Effector memory CD8-positive, alpha-beta T cell (primary cell): ENCODE measurements at places on chromosomes 11 and 22.

DNA sequence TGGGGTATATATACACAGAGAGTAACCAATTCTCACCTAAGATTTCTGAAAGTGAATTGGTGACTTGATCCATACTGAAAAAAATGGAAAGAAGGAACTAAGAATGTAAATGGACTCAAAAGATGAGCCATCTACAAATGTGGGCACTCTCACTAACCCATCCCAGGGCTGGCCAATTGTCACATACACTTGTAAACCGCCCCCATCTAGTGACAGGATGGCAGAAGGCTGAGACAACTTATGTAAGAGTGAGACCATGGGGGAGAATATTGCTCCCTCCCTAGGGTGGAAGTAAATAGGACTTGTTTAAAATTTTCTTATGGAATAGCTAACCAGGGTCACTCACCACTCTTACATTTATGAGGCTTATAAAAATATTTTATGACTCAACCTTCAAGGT, 377.1 kb upstream of the ISX start:
- no peaks in the 10 kb centered on the region for H3K27me3 ChIP-seq
- no peaks in the 10 kb centered on the region for H3K36me3 ChIP-seq
- no peak overlapping the region for H3K4me3 ChIP-seq

DNA sequence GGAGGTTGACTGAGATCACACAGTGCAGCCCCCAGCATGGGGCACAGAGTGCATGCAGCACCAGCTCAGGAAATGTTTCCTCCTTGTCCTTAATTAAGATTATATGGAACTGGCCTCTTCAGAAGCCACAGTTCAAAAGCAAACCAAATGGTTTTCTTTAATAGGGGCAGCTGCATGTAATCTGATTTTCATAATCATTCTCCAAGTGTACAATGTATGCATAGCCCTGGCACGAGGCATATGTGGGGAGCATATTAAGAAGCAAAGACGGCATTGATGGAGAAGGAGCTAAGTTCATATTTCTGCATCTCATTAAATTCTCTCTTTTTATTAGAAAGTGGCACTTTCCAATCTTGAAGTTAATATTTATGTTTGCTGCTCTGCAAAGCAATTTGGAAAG, 9.9 kb upstream of the PARVB start:
- H3K27ac ChIP-seq: no peak overlapping the region
- H3K4me1 ChIP-seq: no peaks in the 10 kb centered on the region
- no peak for DNase-seq
- no peaks in the 10 kb centered on the region for H3K36me3 ChIP-seq
- no peak overlapping the region for H3K4me3 ChIP-seq

GRCh38 chr11:76668362-76669155, 2.0 kb downstream of the LRRC32 start:
- peaks cover 8% of the 10 kb centered on the region for H3K36me3 ChIP-seq
- peaks cover 37% of the 10 kb centered on the region for H3K4me1 ChIP-seq
- H3K27me3 ChIP-seq: no peaks in the 10 kb centered on the region
- H3K4me3 ChIP-seq: peak overlapping the region; percentile 45
- no peak overlapping the region for H3K27ac ChIP-seq

GRCh38 chr11:86623736-86624135, 48.7 kb downstream of the ME3 start:
- H3K4me3 ChIP-seq: no peak overlapping the region
- no peaks in the 10 kb centered on the region for H3K27me3 ChIP-seq
- DNase-seq: no peak
- H3K4me1 ChIP-seq: no peaks in the 10 kb centered on the region

DNA sequence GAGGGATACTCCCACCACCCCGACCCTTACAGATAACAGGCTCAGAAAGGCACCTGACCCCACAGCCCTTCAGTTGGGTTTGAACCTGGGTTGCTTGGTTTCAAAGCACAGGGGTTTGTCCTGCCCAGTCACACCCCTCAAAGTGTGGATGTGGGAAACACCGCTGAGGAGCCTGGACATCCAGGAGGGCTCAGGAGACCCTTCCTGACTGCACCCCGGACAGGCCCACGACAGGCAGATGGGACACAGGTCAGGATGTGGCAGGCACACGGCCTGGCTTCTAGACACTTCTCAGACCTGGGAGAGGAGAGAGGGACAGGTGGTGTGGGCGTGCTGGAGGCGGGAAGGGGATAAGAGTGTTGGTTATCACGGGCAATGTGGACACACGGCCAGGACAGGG, 932.3 kb downstream of the BRD1 start:
- no peak overlapping the region for H3K27ac ChIP-seq
- no peak for DNase-seq
- H3K4me1 ChIP-seq: no peaks in the 10 kb centered on the region
- H3K4me3 ChIP-seq: no peak overlapping the region

GRCh38 chr11:5196731-5197130, 3.8 kb downstream of the OR51V1 start:
- H3K27ac ChIP-seq: no peak overlapping the region
- DNase-seq: no peak
- H3K36me3 ChIP-seq: no peaks in the 10 kb centered on the region
- peaks cover 7% of the 10 kb centered on the region for H3K27me3 ChIP-seq
- no peak overlapping the region for H3K4me3 ChIP-seq

DNA sequence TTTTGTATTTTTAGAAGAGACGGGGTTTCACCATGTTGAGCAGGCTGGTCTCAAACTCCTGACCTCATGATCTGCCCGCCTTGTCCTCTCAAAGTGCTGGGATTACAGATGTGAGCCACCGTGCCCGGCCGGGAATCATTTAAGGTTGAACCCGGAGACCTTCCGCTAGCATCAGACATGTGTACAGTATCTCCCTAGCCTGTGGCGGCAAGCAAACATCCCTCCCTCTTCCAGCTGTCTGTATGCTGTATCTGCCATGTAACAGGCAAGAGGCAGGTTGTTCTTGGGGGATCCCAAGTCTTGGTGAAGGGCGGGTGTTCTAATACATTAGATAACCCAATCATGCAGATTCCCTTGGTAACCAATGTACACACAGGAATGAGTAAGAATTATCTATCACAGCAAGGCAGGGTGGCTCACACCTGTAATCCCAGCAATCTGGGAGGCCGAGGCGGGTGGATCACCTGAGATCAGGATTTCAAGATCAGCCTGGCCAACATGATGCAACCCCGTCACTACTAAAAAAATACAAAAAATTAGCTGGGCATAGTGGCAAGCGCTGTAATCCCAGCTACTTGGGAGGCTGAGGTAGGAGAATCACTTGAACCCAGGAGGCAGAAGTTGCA, 58.1 kb upstream of the RBFOX2 start:
- no peak overlapping the region for H3K4me3 ChIP-seq
- H3K27ac ChIP-seq: no peak overlapping the region

DNA sequence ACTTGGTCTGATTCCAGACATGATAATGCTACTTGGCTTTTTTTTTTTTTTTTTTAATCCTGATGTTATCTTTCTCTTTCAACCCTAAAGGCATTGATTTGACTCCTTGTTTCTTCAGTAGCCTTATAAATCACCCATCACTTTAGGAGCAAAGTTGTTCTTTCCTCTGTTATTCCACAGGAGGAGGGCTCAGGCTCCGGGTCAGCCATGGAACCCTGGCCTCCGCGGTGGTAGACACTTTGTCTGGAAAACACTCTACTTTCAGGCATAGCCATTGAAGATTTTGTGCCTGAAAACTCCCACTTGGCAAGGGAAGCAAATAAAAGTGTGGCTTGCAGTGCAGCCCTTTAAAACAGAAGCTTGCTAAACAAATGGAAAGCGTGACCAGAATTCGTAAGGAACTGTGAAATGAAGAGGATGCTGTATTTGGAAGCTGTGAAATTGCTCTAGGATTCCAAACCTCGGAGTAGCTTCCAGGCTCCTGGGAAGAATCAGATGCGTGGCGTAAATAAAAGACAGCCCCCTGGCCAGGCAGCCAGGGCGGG, 44.9 kb downstream of the ARHGAP8 start:
- no peaks in the 10 kb centered on the region for H3K4me1 ChIP-seq
- H3K36me3 ChIP-seq: peaks cover 10% of the 10 kb centered on the region
- H3K27ac ChIP-seq: no peak overlapping the region
- no peak for DNase-seq
- H3K27me3 ChIP-seq: no peaks in the 10 kb centered on the region

DNA sequence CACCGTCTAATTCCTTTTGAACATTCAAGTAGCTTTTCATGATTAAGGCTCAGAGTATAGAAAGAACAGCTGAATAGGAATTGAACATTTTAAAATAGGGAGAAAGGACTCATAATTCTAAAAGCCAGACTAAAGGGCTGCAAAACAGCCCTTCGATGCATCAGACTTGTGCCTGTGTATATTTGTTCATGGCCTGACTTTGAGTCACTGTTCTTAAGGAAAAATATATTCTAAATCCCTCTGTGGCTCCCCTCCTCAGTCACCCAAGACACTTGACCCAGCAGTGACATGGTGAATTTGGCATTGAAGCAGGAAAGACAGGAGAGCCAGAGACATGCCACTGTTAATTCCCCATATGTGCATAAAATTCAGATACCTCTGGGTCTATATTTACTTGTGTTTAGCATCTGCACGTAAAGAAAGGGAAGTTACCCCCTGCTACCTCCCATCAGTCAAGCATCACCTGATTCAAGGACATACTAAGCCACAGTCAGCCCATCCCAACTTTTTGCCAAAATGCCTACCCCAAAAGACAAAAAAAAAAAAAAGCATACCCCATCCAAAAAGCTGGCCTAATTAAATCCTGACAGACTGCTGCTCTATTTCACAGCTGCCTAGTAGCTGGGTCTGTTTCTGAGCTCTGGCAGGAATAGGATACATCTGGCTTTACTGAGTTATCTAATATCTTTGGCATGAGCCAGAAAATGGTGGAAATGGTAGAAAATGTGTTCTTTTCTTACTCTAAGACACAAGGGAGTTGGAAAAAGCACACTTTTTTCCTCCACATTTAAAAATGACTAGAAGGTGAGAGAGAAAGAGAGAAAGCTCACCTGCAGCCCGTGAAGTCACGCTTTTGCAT, 93.5 kb downstream of the COMMD9 start:
- no peaks in the 10 kb centered on the region for H3K36me3 ChIP-seq
- no peak overlapping the region for H3K4me3 ChIP-seq
- H3K4me1 ChIP-seq: no peaks in the 10 kb centered on the region

DNA sequence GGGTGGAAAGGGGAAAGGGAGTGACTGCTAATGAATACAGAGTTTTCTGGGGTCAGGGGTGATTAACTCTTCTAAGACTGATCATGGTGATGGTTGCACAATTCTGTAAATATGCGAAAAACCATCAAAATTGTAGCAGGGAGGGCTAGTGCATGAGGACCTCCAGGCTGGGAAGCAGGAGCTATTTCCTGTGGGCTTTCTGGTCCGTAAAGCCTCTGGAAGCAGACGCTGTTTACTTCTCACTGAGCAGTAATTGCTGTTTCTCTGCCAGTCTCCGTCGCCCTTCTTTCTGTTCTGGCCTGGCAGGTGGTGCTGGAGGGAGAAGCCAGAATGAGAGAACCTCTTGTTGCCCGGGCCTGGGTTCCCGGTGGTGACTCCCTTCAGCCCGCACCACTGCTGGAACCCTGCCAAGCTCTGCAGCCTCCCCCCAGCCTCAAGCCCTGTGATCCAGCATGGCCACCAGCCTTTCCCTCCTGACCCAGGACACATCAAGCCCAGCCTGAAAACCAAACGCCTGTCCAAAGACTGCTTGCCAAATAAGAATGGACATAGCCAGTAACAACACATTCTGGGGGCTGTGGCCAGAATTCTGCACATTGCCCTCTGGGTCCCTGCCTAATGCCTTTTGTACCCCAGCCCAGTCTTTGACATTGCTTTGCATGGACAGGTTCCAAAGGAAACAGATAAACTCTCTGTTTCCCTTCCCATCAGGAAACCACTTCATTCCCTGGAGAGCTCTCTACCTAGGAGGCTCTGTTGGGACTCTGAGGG, 201.0 kb upstream of the NAV2 start:
- H3K4me3 ChIP-seq: no peak overlapping the region
- no peak for DNase-seq
- H3K4me1 ChIP-seq: no peaks in the 10 kb centered on the region

- peaks cover 10% of the 10 kb centered on the region for H3K36me3 ChIP-seq
- H3K27me3 ChIP-seq: no peaks in the 10 kb centered on the region
- H3K4me3 ChIP-seq: no peak overlapping the region
- H3K27ac ChIP-seq: no peak overlapping the region
- peaks cover 8% of the 10 kb centered on the region for H3K4me1 ChIP-seq
These were observed 2.9 kb upstream of the CAPN5 start for GRCh38 chr11:77063861-77064260.

GRCh38 chr22:37267661-37268413, 14.5 kb upstream of the CYTH4 start:
- no peak for DNase-seq
- H3K36me3 ChIP-seq: peaks cover 11% of the 10 kb centered on the region
- H3K4me3 ChIP-seq: peak overlapping the region; percentile 92
- peak overlapping the region; percentile 97 for H3K27ac ChIP-seq
- no peaks in the 10 kb centered on the region for H3K27me3 ChIP-seq

DNA sequence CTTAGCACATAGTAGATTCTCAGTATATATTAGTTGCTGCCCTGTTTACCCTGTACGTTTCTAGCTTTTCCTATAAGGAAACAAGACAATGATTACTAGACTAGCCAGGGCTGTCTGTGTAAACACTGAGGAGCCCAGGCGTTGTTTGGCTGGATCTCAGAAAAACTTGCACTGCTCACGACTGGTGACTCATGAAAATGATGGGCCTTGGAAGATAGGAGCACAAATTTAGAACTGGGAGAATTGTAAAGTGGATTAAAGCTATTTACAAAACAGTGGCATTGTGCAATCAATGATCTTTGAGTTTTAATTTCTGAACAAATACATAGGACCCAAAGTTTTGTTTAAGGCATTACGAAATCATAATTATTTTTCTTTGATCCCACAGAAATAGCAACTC, 276.9 kb downstream of the FAM76B start:
- peaks cover 39% of the 10 kb centered on the region for H3K27me3 ChIP-seq
- no peak overlapping the region for H3K4me3 ChIP-seq
- H3K4me1 ChIP-seq: no peaks in the 10 kb centered on the region
- no peak for DNase-seq

GRCh38 chr11:115170133-115170815, 333.9 kb downstream of the CADM1 start:
- H3K27ac ChIP-seq: no peak overlapping the region
- H3K4me1 ChIP-seq: no peaks in the 10 kb centered on the region
- no peaks in the 10 kb centered on the region for H3K36me3 ChIP-seq
- H3K4me3 ChIP-seq: no peak overlapping the region
- peak; percentile 20 for DNase-seq

GRCh38 chr11:70744396-70745185, 346.3 kb downstream of the CTTN start:
- H3K27me3 ChIP-seq: peaks cover 28% of the 10 kb centered on the region
- no peak overlapping the region for H3K4me3 ChIP-seq
- no peak overlapping the region for H3K27ac ChIP-seq

GRCh38 chr11:83611600-83611999, 325.4 kb upstream of the CCDC90B start:
- no peaks in the 10 kb centered on the region for H3K4me1 ChIP-seq
- no peaks in the 10 kb centered on the region for H3K36me3 ChIP-seq
- no peak overlapping the region for H3K4me3 ChIP-seq
- no peaks in the 10 kb centered on the region for H3K27me3 ChIP-seq
- no peak overlapping the region for H3K27ac ChIP-seq
- no peak for DNase-seq

DNA sequence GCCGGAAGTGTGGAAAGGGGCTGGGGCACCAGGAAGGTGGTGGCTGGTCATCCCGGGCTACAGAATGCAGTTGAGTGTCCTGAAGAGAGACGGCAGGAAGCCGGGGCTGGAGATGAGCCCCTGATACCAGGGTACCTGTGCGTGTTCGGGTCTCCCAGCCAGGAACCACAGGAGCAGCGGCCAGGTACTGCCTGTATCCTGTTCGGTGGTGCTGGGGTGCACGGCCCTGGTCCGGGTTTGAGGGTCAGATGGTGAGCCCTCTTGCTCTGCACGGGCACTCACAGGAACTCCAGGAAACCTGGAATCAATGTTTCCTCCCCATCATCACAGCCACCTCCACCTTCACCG, 253.1 kb upstream of the B3GAT1 start:
- H3K36me3 ChIP-seq: no peaks in the 10 kb centered on the region
- no peak overlapping the region for H3K4me3 ChIP-seq
- H3K4me1 ChIP-seq: no peaks in the 10 kb centered on the region
- peaks cover 42% of the 10 kb centered on the region for H3K27me3 ChIP-seq
- H3K27ac ChIP-seq: no peak overlapping the region
